ENCODE measurements at places on chromosomes 5 and 9.

DNA sequence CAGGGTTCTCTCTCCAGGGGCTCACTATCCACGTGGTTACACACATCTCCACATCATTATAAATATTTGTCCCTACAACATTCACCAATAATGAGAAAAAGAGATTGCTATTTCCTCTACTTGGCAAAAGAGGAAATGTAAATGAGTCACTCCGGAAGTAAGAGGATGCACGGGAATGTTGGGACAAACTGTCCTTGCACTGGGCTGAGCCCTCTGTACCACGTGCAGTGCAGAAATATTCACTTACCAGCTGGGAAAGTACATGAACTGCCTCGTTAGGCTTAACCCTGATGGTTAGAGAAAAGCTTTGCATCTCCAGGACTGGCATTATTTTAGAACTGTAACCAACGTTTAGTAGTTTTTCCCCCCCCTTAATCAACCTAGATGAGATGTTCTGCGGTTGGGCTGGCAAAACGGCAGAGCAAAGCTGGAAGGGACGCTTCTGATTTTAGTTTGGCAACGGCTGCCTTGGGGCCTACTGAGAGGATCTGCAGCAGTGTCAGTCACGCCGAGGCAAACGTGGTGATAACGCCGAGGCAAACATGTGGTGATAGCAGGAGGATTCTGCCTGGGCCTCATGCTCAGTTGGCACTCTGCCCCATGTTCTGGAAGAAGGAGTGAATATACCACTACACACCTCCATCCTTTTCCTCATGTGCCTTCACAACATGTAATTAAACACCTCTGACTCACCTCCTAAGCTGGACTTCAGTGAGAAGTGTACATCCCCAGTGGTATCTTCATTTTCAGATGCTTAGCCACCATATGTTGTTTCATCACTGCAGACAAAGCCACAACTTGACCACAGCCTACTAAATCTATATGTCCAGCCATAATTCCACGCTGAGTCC, 661.4 kb upstream of the KLF4 start:
- DNase-seq: no peak

DNA sequence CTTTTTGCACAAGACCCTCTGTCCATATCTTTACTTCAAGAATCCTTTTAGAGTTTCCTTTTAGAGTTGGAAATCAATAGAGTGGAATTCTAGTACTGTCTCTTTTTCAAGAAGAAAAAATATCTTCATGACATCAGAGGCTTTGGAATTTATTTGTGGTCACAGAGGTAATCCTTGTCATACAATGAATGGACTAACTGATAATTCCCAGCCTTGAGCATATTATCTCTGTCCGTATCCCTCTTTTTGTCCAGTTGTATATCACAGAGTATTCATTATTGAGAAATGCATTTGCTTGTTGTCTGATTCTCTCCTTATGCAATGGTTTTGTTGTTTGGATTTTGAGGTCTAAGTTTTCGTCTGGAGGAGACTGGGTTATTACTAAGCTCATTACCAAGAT, 82.0 kb upstream of the HAPLN1 start:
- DNase-seq: no peak

DNA sequence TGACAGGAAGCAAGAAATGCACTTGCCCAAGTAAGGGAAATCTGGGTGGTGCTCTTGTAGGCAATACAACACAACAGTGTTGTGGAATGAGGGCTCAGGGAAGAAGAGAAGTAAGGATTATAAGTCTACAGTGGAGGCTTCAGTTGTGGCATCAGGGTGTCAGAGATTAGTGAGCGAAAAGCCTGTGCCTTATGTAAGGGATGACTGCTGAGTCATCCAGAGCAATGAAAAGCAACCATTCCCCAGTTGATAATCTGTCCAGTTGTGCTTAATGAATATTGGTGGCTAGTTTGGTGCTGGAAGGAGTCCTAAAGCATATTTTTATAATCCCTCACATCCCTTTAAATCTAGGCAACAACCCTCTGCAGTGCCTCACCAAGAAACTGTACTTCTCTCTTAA, 42.0 kb downstream of the FBXO38 start:
- no peak for DNase-seq

DNA sequence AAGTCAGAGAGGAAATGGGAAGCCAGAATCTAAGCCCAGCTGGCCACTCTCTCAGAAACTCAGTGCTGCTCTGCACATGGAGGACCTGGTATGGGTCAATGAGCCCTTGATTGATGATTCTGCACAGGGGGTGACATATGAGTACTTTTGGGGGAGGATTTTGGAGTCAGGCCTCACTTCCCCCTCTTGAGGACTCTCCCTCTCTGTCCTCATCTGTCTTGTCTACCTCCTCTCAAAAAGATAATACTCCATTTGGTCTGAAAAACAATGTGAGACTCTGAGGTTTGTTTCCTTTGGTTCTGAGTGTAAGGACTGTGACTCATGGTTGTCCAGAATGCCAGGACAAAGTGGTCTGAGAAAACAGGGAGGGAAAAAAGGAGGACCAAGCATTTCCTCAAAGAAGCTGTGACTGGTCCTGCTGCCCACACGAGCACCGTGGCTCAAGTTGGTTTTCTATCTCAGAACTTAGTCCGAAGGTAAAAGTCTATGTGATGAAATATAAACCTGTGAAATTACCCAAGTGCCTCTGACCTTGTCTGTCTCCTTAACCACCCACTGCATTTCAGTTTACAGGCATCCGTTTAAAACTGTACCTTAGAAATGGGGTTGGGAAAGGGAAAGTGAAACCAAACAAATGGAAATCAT, 11.1 kb downstream of the TTC39B start:
- no peak for DNase-seq

DNA sequence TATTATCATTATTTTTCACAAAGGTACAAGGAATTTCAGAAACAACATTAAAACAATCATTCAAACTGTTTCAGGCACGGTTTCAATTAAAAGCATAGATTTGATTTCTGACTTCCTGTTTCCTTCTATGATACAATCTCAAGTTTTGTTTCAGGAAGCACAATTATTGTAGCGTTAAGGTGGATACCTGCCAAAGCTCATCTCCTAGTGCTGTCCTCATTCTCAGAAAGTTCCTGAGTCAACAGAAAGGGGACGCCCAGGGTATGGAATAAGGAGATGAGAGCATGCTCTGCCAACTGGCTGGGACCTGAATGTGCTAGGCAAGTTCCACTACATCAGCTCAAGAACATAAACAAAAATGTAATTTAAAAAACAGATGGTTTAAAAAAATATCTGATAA, 2.0 kb upstream of the TRIM14 start:
- no peak for DNase-seq

- DNase-seq: no peak
These were observed 50.7 kb upstream of the SLC25A51 start for GRCh38 chr9:37954581-37954981.

DNA sequence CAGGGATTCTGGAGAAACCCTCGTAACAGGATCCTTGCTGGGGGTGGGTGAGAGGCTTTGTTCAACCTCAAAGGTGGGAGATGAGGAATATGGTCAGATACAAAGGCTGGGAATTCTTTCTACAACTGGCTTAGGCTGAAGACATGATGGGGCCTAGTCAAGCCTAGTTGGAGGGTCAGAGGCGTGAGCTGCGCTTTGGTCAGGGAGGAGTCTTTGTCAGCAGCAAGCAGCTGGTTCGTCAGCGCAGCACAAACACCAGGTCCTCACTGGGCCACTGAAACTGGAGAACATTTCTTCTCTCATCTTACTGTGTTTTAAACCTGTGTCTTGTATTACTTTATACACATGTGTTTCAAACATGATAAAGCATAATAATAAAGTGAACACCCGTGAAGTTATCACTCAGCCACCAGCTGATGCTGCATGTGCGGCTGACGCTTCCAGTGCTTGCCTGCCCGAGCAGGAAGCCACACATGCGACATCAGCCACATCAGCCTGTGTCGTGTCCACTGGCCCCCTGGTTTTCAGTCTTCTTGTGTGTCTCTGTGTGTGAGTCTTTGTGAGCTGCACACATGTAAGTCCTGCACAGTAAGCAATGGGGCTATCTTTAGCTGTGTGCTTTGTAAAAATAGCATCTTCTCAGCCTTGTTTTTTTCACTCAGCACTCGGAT, 81.5 kb downstream of the WNK2 start:
- no peak for DNase-seq

DNA sequence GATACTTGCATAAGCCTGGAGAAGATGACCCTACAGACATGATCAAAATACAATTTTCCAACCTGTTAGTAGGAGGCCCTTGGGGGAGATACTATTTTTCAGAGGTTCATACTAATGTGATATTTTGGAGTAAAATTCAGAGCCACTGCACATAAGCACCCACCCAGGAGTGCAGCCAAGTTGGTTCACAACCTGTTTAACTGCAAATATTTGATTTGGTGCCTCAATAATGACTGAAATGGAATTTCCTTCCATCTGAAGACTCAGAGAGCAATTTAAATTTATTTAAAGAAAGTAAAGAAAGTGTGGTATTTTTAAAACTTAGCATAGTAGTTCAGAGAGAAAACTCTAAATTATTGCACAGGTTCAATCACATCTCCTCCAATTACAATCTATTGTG, 77.5 kb upstream of the FBN2 start:
- DNase-seq: no peak

DNA sequence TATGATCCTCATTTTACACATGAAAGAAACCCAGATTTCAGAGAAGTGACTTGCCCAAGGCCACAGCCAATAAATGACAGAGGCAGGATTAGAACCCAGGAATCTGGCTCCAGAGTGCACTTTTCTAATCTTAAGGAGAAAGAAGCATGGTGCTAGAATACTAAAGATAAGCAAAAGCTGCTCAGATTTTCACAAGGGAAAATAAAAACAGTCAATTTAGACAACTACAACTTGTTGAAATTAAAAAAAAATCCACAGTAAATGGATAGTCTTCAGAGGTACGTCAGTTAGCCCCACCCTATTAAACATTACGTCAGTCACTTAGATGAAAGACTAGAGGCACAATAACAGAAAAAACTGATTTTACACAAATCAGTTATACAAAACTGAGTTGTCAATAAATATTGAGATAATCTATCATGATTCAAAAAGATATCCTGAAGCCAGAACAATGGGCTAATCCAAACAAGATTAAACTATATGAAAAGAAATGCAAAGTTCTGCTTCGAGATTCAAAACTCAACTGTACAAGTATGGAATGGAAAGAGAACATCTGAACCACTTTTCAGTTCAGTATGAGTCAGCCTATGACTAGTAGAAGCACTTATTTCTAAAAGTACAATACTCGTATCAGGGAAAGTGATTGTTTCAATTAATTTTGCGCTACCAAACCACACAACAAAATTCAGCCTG, 9.3 kb downstream of the TMEM245 start:
- no peak for DNase-seq

GRCh38 chr5:132766020-132766805, 10.8 kb downstream of the SEPTIN8 start:
- DNase-seq: no peak

- no peak for DNase-seq
These were observed 3.6 kb downstream of the SRA1 start for GRCh38 chr5:140553657-140554056.

DNA sequence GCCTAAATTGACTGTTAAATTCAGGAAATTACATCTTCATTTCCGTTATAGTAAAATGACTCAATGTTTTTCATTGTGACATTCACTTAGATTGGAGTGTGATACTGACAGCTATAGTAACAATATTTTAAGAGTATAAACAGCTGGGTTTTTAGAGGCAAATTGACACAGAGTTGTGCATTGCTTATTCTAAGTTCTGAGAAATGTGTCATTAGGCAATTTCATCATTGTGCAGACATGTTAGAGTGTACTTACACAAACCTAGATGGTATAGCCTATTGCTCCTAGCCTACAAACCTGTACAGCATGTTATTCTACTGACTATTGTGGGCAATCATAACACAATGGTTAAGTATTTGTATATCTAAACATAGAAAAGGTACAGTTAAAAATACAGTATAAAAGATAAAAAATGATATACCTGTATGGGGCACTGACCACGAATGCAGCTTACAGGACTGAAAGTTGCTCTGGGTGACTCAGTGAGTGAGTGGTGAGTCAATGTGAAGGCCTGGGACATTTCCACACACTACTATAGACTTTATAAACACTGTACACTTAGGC, 132.7 kb downstream of the PDE4D start:
- DNase-seq: no peak

- DNase-seq: no peak
These were observed 36.5 kb downstream of the NSUN2 start for GRCh38 chr5:6596388-6596787.

DNA sequence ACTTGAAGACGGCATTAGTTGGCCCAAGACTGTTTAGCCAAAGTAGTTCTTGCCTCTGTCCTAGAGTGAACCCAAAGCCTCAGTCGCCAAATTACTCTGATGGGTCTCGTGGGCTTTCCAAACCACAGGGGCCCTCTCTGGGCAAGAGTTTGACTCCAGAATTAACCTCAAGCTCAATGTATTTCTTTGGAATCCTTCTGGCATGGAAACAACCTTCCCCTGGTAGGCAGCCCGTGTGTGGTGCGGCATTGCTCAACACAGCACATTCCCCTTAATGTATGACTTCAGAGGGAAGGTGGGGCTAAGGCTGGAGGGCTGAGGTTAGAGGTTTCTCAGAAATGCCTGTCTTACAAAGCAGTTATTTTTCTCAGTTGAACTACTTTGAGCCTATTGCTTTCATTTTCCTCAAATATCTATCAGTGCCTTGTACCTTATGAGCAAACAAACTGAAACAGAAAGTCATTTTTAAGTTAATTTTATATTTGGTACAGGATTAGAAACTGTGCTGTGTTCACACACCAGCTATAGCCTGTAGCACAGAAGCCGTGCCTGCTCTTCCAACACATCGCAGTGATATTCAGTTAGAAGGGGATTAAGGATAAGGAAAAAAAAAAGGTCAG, 123.9 kb upstream of the HAPLN1 start:
- DNase-seq: no peak

DNA sequence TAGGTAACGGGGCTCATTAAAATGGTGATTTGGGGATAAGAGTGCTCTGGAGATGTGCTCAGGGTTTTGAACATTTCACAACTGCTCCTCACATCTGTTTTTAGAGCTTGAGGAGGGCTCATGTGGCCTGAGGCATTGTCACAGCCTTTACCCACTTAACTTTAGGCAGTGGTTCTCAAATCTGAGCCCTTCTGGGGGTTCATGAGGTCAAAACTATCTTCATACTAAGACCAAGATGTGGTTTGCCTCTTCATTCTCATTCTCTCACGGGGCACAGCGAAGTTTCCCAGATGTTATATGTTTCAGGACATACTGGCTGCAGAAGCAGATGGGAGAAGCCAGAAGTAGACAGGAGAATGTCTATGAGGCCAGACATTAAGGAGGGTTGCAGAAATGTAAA, 38.4 kb downstream of the STXBP1 start:
- DNase-seq: no peak

- DNase-seq: no peak
These were observed 97.4 kb upstream of the ALDH1A1 start for GRCh38 chr9:73050065-73050816.

DNA sequence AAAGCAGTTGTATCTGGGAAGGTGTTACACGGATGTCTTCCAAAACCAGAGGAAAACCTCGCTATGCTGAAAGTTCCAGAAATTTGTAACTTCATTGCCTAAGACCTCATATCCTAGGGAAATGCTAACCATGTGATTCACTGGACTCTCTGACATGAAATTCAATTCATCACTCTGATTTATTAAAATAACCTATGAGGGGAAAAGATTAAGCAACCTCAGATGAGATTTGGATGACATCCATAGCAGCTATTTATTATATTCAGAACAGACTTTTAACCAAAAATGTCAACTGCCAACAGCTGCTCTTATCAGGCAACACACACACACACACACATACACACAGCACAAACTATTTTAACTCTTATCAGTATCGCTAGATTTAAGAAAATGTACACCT, 1006.4 kb upstream of the CTNND2 start:
- DNase-seq: no peak

- DNase-seq: no peak
These were observed 2.8 kb downstream of the MELK start for GRCh38 chr9:36575411-36575882.

GRCh38 chr9:89967527-89967926, 362.7 kb downstream of the GADD45G start:
- no peak for DNase-seq
